ENCODE measurements at places on chromosomes 5 and 9.
A peak's percentile ranks its signal among the peaks of the same experiment; 100 is the strongest.

GRCh38 chr9:4967523-4967922, 17.5 kb upstream of the JAK2 start:
- no peak for DNase-seq

DNA sequence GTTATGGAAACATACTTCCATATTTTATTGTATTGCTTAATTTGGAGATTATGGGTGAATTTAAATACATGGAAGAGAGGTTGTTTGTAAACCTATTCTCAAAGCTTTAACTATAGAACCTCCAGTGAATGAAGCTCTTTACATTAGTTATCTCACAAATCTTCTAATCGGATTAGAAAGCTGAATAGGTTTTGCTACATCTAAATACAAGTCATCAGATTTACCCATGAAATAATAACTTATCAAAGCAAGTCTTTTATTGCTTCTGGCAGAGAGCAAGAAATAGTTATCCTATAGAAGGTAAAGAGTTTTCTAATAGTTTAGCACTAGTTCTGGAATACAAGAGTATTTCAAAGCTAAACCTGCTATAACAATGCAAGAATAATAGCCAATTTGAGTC, 104.4 kb upstream of the SREK1 start:
- DNase-seq: no peak

GRCh38 chr9:88824711-88825110, 166.6 kb upstream of the S1PR3 start:
- no peak for DNase-seq

- DNase-seq: no peak
Observed at GRCh38 chr5:142426129-142427014, 101.6 kb upstream of the SPRY4 start.

GRCh38 chr5:95973793-95974325, 12.2 kb upstream of the ELL2 start:
- no peak for DNase-seq

GRCh38 chr5:151571270-151572173, 19.6 kb downstream of the FAT2 start:
- no peak for DNase-seq

DNA sequence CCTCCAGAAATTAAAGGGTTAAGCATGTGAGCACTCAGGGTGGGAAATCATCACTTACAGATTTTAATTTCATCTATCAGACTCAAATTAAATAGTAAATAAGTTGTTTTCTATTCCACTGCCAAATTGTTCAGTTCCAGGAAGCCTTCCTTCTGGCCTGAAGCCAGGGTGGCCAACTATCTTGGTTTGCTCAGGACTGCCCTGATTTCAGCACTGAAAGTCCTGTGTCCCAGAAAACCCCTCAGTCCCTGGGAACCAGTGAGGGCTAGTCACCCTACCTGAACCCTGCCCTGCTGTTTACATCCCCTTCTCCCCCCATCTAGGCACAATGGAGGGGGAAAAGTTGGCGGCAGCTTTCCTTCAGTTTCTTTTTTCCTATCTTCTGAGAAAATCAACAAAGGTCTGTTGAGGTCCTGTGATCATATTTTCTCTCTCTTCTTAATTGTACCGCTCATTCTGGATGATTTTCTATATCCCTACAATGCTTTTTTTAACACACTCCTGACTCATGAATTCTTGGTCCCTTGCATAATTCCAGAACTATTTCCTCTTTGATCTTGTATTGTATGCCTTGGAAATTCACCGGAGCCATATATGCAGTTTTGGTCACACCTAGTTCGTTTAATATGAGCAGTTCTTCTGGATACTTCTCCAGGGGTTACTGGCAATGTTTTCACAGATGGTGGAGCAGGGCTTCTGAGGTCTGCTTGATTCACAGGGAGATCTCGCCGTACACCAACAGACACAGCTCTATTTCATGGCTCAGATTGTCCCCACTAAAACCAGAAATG, 103.8 kb downstream of the MAP1B start:
- no peak for DNase-seq

- no peak for DNase-seq
Observed at GRCh38 chr5:141942185-141942857, 15.7 kb downstream of the PCDH12 start.

DNA sequence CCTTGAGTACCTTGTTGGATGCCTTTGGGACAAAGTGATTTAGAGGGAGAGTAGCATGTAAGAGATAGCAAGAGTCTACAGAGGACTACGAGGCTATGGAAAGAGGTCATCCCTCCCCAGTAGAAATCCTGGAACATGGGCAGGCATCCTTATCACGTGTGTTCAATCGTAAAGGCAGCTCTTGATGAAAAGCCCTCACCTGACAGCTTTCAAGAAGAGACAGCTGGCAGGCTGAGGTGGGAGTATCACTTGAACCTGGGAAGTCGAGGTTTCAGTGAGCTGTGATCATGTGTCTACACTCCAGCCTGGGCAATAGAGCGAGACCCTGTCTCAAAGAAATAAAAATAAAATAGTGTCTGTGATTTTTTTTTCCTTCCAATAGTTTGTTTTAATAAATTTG, 112.6 kb downstream of the PCSK5 start:
- DNase-seq: no peak

GRCh38 chr5:107322936-107323335, 347.8 kb downstream of the EFNA5 start:
- DNase-seq: no peak

GRCh38 chr9:88959727-88960469, 31.4 kb upstream of the S1PR3 start:
- no peak for DNase-seq

- DNase-seq: no peak
Observed at GRCh38 chr9:110148891-110149290, 59.1 kb downstream of the C9orf152 start.

DNA sequence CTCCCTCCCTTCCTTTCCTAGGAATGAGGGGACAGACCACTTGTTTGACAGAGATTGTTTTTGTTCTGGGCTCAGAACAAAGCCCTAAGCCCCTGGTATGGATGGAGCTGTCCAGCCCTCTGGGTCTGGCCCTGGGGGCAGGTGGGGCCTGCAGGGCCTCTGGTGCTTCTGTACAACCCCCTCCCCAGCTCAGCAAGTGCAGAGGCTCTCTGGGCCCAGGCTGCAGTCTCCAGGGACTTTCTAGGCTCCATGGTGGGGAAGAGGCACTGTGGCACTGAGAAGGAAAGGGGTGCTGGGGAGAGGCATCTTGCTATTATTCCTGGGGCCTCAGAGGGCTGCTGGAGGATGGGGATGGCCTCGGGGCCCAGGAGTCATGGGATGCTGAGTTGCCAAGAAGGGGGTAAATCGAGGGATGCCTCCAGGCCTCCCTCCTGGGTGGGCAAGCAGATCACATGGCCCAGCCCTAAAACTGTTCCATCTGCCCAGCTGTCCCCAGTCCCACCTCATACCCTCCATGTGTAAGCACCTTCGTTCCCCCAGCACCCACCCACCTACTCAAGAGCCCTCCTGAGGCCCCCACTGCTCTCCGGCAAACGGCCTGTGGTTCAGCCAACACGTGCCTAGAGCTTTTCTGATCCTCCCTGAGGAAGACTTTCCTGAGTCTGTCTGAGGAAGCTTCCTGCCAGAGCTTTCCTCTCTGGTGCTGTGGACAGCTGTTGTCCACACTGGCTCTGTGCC, 225.7 kb downstream of the CACNA1B start:
- DNase-seq: no peak

- DNase-seq: no peak
Observed at GRCh38 chr9:115328228-115328627, 210.3 kb upstream of the TNC start.

GRCh38 chr9:87701931-87702421, 23.9 kb upstream of the CTSL start:
- DNase-seq: no peak

DNA sequence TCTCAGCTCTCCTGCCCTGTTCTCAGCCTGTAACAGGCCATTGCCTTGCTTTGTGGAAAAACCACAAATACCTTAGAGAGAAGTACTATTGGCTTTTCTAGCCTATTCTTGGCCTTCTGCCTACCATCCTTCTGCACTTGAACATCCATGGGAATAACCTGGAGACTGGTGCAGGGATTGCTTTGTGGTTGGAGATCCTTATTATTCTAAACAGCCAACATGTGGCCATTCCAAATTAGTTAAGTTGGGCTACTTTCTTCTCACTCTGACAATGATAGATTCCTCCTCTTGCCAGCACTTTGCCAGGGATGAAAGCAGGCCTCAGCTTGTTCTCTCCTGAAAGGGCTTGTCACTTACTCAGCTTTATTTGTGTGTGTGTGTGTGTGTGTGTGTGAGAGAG, 240.4 kb downstream of the GLIS3 start:
- no peak for DNase-seq

DNA sequence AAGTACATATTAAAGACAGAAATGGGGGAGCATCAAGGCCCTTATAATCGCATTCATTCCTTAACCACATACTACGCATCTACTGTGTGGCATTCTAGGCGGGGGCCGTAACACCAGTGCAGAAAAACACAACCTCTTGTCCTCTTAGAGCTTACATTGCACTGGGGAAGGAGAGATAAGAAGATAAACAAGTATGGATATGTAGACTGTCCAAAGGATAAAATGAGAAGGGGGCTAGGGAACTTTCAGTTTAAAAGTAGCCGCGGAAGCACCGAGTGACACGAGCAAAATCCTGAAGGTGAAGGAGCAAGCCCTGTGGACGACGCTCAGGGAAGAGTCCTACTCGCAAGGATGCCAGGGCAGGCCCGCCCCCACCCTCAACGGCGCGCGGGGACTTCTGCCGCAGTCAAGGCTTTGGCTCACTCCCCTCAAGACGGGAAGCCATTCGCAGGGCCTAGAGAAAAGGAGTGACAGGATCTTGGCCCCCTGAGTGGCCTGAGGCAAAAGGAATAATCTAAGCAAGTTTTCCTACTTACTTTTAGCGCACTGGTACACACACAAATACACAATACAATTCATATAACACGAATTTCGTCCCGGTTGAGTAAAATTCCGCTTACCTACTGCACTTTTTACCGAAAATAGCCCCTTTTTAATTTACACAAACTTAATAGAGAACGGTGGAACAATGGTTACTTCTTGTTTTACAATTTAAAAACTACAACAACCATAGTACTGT, 1.3 kb upstream of the NIPBL start:
- DNase-seq: no peak

GRCh38 chr5:84274585-84275468, 109.9 kb downstream of the EDIL3 start:
- peak; percentile 20 for DNase-seq

GRCh38 chr9:130530938-130531337, 48.4 kb upstream of the FUBP3 start:
- DNase-seq: no peak

DNA sequence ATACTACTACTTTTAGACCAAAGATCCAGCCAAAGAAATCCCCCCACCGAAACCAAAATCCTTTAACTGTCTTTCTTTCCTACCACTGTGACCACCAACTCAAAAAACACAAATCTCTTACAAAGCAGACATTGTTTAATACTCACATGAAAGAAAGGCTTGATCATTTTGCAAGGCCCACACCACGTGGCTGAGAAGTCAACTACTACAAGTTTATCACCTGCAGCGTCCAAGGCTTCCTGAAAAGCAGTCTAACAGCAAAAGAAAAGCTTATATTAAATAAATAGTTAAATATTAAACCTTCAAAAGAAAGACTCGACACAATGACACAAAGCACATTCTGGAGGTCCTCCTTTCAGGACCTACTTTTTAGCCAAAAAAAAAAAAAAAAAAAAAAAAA, 5.1 kb downstream of the TXN start:
- no peak for DNase-seq

DNA sequence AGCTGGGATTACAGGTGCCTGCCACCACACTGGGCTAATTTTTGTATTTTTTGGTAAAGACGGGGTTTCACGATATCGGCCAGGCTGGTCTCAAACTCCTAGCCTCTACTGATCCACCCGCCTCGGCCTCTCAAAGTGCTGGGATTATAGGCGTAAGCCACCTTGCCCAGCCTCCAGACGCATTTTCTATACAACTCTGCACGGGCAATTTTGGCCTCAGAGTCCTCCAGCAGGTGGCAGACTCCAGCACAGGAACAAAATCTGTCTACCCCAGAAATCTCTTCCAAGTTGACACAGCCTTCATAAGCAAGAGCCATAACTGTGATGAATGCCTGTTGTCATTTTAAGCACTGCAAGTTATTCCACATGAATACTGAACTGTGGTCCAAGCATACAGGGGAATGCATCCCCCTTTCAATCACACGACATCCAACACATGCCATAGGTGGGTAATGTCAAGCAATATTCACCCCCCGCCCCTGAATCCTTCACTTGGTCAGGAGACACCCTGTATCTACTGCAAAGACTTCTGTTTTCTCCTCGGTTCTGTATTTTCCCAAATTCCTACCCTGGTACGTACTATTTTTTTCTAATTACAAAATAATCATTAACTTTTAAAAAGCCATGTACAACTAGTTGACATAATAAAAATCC, 50.8 kb downstream of the ALDH7A1 start:
- DNase-seq: peak; percentile 12

DNA sequence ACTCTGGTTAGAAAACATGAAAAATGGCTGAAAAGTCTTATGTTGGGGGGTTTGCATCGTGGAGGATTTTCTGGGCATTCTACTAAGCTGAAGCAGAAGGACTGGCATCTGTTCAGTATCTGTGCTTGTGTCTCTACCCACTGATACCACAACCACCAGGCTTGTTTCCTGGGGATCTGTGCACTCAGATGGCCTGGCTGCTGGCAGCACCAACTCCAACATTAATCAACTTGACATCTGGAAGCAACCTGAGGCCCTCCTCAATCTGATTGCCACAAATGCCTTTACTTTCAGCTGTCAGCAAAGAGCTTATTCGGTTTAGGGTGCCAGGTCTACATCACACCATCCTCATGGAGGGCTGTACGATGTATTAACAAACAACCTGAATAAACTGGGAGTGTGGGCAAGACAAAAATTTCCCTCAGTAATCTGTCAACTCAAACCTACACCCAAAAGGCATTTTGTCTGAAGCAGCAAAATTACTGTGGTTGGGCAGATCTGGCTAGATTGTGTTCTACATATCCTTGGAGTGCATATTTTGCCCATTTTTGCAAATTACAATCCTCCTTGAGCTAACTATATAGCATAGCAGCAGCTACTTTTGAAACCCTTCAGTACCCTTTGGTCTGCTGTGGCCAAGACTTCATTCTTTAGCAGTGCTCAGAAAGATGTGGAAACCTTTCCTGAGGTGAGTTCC, 74.6 kb downstream of the FOXD1 start:
- no peak for DNase-seq

DNA sequence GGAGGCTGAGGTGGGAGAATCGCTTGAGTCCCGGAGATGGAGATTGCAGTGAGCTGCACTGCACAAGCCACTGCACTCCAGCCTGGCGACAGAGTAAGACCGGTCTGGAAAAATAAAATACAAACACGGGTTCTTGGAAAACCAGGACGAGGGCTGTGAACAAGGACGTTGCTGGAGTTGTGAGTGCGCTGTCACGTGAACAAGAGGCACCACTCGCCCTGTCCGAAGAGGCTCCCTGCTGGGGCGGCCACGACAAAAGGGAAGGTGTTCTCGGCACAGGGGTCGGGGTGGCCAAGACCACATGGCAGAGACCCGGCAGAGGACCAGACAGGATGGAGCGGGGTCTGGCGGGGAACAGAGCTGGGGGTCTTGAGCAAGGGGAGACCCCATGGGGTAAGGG, 30.6 kb upstream of the UBAC1 start:
- no peak for DNase-seq

GRCh38 chr5:53073348-53073747, 36.2 kb downstream of the MOCS2 start:
- DNase-seq: no peak

Measured in NCI-H1694 (cell line).